ENCODE measurements at places on chromosomes 7 and 10.
A peak's percentile ranks its signal among the peaks of the same experiment; 100 is the strongest.

GRCh38 chr10:99329554-99330346 lies 594 bp downstream of the CNNM1 start:
- DNase-seq: peak; percentile 28

- DNase-seq: no peak
These were observed 76.1 kb downstream of the LRRC4 start for GRCh38 chr7:127955051-127955531.

- no peak for DNase-seq
These were observed 542.6 kb upstream of the LRRN3 start for GRCh38 chr7:110548372-110548771.

DNA sequence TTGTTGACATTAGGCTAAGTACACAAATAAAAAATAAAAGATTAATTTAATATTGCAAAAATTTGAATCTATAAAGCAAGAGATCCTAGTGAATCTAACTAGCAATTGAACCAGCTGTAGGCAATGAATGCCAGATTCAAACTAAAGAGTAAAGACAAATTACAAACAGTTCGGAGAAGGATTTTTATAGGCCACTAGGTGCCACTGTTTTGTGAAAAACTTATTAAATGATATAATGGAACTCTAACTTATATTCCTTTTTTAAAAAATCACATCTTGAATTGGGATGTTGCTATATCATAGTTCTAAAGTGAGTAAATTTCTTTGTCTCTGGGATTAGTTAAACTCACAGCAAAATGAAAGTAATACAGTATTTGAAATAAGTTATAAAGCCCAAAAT lies 39.1 kb upstream of the GNAI1 start:
- DNase-seq: no peak

DNA sequence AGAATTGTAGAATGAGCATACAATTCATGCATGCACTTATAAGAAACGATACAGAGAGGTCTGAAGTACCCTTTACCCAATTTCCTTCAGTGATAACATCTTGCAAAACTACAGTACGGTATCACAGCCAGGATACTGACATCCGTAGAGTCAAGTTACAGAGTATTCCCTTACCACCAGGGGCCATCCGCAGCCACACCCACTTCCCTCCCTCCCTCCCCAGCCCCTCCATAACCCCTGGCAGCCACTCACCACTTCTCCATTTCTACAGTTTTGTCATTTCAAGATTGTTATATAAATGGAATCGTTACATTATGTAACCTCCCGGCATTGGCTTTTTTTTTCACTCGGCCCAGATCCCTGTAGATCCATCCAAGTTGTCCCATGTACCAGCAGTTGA lies 113.6 kb upstream of the RET start:
- DNase-seq: no peak

DNA sequence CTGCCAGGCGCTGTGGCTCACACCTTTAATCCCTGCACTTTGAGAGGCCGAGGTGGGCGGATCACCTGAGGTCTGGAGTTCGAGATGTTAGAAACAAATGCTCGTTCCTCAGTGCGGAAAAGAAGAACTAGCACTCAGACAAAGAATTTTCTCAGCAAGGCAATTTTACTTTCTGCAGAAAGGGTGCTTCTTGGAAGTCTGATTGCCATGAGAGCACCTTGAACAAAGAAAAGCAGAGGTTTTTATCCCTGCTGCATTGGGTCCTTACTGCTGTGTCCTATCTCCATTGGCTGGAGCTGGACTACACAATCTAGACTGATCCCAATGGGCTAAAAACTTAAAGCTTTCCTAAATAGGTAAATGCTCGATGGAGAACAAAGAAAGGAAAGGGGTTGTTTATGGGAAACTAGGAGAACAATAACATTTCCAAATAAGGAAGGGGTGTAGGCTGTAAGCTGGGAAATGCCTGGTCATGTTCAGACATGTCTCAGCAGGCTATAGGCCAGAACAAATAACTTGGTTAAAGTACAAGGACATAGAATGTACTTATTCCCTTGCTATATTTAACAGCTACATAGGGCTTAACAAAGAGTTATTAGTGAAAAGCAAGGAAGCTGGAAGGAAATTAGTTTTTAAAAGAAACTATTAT lies 26.1 kb upstream of the ACTR3B start:
- DNase-seq: no peak

DNA sequence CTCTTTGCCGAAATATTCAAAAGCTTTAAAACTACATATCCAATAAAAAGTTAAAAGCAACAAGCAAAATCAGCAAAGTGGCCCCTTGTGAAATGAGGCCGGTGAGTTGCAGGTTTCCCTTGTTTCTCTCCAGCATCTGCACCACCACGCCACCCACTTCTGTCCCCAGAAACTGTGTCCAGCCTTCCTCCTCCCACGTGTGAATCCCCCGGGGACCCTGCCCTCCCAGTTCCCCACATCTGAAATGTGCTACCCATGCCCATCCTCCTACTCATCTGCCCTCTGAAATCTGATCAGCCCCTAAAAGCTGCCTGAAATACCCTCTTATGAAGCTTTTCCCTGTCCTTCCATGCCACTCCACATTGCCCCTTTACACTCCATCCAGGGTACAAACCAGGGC lies 3.8 kb downstream of the ALOX5 start:
- peak; percentile 35 for DNase-seq

GRCh38 chr7:136692221-136692620 lies 176.2 kb upstream of the CHRM2 start:
- no peak for DNase-seq

GRCh38 chr10:47334466-47335295 lies 12.4 kb downstream of the GDF2 start:
- DNase-seq: no peak

GRCh38 chr10:8790390-8790789 lies 735.9 kb downstream of the GATA3 start:
- no peak for DNase-seq

- DNase-seq: peak; percentile 21
These were observed 29.1 kb downstream of the CTAGE6 start for GRCh38 chr7:143728333-143728862.

DNA sequence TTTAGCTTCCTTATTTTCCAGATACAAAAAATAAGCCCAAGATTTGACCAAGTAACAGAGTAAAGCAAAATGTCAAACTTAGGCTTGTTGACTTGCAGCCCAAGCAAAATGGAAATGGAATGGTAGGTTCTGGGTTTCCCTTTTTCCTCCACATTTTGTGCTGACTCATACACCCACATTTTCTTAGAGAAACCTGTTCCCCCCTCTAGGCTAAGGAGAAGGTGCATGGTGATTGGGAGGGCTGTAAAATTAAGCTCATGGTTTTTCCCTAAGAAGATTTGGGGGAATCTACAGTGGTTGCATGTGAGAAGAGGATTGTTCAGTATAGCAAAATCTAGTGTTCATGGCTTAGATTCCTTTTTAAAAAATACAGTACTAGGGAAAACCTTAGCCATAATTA lies 127.4 kb downstream of the ARL4A start:
- DNase-seq: no peak
